ENCODE measurements at places on chromosomes 13 and 19.
A peak's percentile ranks its signal among the peaks of the same experiment; 100 is the strongest.

DNA sequence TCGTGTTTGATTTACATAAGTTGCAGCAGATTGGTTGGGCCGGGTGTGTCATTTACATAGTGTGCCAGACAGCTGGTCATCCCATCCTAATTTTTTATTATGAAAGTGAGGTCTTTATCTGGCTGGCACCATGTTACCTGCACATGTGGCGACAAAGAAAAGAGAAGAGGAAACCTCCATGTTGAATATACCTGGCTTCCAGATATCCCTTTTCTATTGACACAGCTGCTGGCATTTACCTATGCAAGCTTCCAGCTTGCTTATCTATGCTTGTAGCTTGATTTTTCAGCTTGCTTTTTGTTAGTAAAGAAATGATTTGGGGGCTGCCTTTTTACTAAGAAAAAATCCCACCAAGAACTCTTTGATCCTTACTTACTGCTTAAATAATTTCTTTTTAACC is 681.3 kb upstream of the SLITRK1 start:
- DNase-seq = no peak

GRCh38 chr19:2341982-2342381 is 13.5 kb downstream of the SPPL2B start:
- no peak for DNase-seq

GRCh38 chr19:49718511-49718910 is 27.6 kb downstream of the CPT1C start:
- DNase-seq = no peak

GRCh38 chr13:57858376-57858775 is 226.8 kb downstream of the PCDH17 start:
- no peak for DNase-seq

DNA sequence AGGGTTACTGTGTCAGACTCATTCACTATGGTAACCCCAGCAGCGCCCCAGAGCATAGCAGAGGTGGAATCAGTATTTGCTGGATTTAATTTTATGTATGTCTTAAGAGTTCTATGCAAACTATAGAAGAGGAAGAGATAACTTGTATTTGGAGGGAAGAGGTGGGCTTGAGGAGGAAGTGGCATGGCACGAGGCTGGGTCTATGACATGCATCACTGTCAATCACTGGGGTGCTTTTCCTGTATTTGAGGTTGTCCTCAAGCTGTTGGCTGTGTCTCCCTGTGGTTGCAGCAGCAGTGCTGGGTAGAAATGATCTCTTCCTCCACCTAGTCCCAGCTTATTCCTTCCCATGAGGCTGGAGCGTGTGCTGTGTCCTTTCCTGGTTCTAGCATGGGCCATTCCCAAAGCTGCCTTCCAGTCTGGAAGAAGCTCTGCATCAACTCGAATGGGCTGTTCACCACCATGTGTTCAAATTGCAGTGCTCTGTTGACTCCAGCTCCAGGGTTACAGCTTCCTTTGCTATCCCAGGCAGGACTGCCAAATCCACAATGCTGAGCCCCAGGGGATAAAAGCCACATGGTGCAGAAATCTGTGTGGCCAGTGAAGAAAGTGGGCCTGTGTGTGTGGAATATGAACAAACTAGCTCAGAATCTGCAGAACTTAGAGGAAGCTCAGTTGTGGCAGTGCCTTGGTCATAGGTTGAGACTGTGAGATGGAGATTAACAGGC is 73.1 kb upstream of the MTIF3 start:
- no peak for DNase-seq

DNA sequence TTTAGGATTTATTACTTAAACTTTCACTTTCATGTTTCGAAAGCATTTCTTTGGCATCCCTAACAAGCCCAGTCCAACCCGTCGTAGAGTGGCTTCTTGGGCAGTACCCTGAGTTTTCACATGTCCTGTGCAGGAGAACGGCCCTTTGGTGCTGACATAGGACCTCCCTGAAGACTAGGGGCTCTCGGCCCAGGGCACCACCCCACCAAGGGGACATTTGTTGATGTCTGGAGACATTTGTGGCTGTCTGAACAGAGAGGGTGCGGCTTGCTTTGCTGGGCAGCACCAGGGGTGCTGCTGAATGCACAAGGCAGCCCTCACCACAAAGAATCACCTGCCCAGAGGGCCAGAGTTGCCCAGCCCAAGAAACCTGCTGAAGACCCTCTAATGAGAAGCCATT is 30.6 kb downstream of the CUL4A start:
- no peak for DNase-seq

DNA sequence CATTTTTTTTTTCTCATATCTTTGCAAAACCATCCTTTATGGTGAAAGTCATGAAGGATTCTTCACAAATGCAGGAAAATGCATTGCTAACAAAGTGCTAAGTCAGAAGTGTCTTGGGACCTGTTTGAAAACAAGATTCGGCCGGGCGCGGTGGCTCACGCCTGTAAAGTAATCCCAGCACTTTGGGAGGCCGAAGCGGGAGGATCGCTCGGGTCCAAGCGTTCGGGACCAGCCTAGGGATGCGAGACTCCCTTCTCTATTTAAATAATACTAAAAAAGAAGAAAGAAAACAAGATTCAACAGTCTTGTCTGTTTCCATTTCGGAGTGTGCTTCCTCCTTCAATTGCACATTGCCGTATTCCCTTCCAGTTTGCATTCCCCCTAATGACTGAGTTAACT is 819 bp downstream of the EID2B start:
- no peak for DNase-seq

DNA sequence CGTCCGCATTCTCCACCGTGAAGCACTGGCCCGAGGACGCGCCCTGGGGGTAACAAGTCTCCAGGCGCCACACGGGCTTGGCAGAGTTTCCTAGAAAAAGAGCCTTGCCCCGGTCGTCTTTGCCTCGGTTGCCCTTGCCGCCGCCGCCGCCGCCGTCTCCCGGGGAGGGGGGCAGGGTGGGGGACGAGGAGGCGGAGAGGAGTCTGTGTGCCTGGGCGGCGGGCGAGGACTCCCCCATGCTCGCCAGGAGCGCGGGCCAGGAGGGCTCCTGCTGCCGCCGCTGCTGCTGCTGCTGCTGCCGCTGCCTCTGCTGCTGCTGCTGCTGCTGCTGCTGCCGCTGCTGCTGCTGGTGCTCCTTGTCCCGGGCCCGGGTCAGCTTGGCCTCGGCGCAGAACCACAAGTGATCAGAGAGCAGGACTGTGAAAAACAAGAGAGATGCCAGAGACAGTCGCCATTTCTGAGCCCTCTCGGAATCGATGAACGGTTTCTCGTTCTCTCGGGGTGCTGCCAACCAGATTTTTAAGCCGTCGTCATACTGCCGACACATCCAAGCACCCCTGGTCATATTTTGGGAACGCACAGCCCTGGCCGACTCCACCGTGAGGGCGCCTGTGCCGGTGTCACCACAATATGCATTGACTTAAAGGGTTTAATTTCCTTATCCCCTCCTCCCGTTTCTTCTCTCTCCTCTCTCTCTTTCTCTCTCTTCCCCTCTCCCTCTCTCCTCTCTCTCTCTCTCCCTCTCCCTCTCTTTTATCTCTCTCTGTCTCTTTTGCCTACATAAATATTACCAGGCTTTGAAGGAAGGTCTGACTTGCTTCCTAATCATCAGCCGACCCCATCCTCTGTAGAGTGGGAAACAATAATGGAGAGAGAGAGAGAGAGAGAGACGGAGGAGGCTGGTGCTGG is 349.1 kb downstream of the LIG4 start:
- no peak for DNase-seq

- DNase-seq = no peak
Measured at GRCh38 chr13:114013952-114014629, 40.2 kb upstream of the C13orf46 start.

DNA sequence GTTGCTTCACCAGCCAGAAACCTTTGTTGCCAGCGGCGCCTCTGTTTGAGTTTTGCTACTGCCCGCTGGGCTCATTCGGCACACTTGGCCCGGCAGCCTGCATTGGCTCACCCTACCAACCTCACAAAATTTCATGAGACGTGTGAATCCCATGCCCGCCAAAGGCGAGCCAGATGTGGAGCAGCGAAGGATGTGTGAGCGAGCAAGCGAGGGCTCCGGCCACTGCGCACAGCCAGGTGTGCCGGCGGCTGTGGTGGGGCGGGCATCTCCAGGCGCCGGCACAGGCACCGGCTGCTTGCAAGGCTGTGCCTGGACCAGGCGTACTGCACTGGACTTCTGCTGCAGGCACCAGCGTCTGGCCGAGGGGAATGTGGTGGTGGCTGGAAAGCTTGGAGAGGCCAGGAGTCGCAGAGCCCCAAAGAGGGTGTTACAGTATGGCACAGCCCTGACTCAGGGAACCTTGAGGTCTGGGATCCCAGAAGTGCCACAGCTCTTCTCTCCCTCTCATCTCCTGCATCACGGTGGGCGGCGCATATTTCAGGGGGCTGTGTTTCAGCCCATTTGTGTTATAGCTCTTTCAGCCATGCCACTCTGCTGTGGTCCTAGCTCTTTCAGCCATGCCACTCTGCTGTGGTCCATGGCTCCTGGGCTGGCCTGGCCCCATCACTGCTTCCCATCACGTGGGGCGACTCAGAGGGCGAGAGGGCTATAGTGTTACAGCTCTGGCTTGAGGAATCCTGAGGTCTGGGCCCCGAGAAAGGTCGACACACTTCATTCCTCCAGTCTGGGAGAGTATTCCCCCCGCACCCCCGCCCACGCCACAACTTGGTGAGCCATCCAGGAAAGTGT is 592.0 kb upstream of the SLITRK5 start:
- no peak for DNase-seq

GRCh38 chr19:7280940-7281666 is 13.1 kb downstream of the INSR start:
- DNase-seq = no peak

- no peak for DNase-seq
Measured at GRCh38 chr13:35600137-35600536, 123.6 kb upstream of the MAB21L1 start.

DNA sequence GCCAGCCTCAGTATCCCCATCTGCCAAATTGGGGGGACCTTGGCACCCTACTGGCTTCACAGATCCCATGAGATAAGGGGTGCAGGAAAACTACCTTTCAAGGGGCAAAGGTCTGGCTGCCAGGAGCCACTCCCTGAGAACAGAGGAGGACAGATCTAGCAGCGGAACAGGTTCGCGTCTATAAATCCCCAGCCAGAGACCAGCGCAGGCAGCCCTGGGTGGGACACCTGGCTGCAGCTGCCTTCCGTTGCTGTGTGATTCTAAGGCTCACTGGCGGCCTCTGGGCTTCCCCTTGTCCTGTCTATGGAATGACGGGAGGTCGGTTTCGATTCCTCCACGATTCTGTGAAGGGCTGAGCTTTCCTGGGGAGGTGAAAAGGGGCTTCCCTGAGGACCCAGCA is 7.3 kb downstream of the RELB start:
- no peak for DNase-seq

DNA sequence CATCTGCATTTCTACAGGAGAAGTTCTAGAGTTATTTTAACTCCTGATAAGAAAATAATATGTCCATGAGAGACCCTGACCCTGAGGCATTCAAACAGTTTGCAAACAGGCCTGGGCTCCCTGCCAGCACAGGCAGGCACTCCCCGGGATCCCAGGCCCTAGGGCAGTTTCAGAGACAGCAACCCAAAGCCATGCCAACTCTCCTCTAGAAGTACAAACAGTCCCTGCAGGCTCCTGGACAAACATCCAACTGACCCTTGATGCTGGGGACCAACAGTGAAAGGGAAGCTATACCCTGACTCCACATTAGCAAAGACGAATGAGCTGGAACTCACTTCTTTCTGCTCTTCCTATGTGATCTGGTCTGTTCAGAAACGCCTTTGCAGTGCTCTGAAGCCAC is 44.8 kb downstream of the CCDC70 start:
- DNase-seq = no peak

DNA sequence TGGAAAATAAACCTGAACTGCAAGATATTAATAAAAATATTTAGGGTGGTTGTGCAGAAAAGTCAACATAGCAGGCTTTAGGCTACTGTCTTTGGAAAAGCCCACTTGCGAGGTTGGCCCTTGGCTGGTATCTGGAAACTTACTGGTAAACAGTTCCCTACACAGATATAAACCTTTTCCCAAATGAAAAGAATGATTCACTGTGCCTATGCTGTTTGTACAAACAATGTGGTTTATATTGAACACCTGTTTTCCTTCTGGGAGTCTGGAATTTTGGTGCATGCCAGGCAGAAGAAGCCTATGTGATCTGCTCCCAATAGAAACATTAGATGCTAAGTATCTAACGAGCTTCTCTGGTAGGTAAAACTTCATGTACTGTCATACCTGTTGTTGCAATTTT is 29.7 kb upstream of the SOHLH2 start:
- DNase-seq = no peak

- no peak for DNase-seq
Measured at GRCh38 chr13:95113601-95114000, 187.7 kb downstream of the ABCC4 start.

DNA sequence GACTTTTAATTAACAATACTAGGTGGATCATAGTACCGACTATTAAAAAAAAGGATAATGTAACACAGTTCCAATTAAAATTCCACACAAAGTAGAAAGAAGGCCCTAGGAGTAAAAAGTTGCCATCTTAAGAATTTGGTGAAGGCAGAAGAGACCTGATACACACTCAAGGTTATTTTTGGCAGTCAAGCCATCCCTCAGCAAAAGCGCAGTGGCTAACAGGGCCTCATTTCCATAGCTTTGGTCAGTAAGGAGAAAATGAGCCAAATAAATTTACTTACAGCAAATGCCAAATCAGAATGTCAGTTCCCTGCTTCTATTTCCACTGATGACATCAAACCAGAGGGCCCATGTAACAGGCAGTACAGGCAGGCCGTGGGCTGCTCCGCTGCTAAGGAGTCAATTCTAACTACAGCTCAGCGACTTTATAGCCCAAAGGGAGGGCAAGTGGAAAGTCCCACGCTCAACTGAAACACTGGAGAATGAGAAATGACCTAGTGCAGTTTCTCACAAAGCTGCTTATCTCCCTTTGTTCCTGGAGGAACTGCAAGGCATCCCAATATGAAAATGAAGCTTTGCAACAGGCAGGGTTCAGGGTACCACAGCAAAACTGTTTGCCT is 6.3 kb downstream of the ARGLU1 start:
- DNase-seq = no peak

- DNase-seq = no peak
Measured at GRCh38 chr13:21674490-21675009, 3.7 kb downstream of the FGF9 start.

GRCh38 chr13:101690871-101691270 is 238.4 kb downstream of the ITGBL1 start:
- no peak for DNase-seq

- peak; percentile 80 for DNase-seq
Measured at GRCh38 chr19:12784871-12785430, 6.3 kb upstream of the JUNB start.

GRCh38 chr13:112204346-112205327 is 137.7 kb downstream of the SOX1 start:
- no peak for DNase-seq

GRCh38 chr19:1574354-1575136 is 6.4 kb upstream of the MEX3D start:
- DNase-seq = no peak

- no peak for DNase-seq
Measured at GRCh38 chr19:16821081-16821480, 8.1 kb upstream of the SIN3B start.

- DNase-seq = no peak
Measured at GRCh38 chr19:8631425-8631819, 989 bp downstream of the NFILZ start.

Measured in CMK (cell line).